Brain (organoid and tissue), 16 donors: ENCODE measurements at places on chromosomes 12 and 14.
A peak's percentile ranks its signal among the peaks of the same experiment; 100 is the strongest.

GRCh38 chr12:122788387-122788786 lies 14.0 kb downstream of the CCDC62 start:
- DNase-seq = no peak

- no peak for DNase-seq
Observed at GRCh38 chr12:9960590-9960989, 10.6 kb upstream of the CLEC12A start.

- peak; percentile 81 for DNase-seq
Observed at GRCh38 chr12:91441993-91442952, 259.7 kb upstream of the DCN start.

- no peak for DNase-seq
Observed at GRCh38 chr12:43273467-43273866, 278.5 kb downstream of the ADAMTS20 start.

DNA sequence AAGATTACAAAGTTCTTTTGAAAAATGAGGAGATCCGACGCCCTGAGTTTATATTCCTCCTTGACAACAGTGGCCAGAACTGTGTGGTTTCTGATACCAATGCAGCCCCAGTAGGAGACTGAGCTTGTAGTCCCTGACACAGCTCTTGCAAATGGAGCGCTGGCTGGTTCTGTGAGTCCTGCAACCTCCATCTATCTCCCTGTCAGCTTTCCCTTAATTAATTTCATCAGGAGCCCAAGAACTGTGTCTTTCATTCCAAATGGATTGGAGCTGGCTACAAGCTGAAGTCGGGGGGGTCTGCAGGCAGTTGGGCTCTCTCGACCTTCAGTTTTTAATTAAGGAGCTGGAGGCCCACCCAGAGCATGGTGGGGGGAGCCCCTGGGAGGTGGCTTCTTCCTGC lies 160.6 kb downstream of the ADGRD1 start:
- DNase-seq = peak; percentile 33

DNA sequence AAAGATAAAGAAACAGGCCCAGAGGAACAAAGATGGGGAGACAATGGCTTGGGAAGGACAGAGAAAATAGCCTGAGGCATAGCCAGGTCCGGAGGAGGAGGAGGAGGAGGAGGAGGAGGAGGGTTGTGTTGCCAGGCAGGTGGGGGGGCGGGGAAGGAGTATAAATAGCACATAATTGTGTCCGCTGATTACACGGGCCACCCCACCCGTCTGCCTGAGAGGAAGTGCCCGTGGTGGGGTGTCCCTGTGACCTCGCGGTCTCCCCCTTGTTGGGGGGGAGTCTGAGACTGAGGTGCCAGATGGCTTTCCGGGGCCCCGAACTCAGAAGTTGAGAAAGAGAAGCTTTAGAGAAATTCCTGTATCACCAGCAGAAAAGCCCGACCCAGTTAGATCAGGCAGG lies 1.9 kb upstream of the SP7 start:
- DNase-seq = no peak
